ENCODE measurements at places on chromosomes 3 and 15.

GRCh38 chr3:168839653-168840052, 743.9 kb upstream of the GOLIM4 start:
- no peak for DNase-seq

GRCh38 chr3:43696441-43696840, 5.7 kb downstream of the ABHD5 start:
- DNase-seq: no peak

DNA sequence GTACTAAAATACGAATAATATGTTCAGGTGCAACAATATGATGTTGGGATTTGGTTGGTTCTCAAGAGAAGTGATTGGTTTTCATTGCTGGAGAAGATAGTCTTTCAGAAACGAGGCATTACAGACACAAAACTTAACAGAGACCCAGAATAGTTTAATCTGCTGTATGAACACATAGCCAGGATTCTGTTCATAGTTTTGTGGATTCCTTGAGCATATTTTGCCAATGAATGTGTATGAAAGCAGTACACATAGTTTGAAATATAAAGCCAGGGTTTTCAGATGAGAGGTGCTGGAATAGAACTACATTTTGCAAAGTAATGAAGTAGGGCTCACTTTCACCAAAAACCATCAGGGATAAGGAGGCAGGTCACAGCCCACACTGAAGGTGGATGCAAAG, 5.7 kb upstream of the MCTP2 start:
- DNase-seq: no peak

- no peak for DNase-seq
These were observed 101.1 kb upstream of the THRB start for GRCh38 chr3:24595796-24596195.

- no peak for DNase-seq
These were observed 17.7 kb upstream of the CADPS start for GRCh38 chr3:62892951-62893350.

GRCh38 chr15:98160236-98160635, 199.7 kb downstream of the ARRDC4 start:
- no peak for DNase-seq

DNA sequence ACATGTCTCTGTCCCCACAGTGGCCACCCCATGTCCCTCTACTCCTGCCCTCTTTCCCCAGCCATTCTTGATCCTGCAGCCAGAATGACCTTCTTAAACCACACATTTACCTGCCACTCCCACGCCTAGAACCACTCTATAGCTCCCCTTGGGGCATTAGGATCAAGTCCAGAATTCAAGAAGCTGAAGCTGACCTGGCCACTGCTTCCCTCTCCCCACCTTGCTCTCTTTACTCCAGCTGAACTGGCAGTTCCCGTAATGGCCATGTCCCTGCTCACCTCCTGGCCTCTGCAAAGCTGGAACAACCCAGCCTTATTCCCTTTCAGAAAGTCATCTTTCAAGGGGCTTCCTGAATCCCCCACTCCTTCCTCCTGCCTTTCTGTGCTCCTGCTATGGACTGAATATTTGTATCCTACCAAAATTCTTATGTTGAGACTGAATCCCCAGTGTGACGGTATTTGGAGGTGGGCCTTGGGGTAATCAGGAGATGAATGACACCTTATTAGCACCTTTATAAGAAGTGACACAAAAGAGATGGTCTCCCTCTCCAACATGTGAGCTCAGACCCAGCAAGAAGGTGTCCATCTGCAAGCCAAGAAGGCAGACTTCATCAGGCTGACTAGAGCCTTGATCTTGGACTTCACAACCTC, 3.8 kb downstream of the CSRNP1 start:
- no peak for DNase-seq

DNA sequence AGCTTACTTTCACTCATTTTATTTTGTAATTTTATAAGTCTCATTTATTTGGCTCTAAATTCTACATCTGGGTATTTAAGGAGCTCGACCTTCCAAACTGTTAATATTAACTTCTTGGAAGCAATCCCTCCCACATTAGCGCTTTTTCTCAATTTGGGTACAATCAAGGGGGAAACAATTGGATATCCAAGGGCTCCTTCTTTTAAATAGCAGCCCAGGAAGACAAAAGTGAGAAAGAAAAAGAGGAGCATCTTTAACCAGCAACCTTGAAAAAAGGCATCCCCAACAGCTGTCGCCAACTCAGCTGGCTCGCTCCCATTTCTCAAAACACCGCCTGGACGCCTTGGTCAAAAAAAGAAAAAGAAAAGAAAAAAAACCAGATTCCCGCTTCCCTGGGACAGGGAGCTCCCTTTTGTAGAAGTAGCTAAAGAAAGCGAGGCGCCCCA, 873 bp downstream of the C3orf70 start:
- no peak for DNase-seq

- DNase-seq: no peak
These were observed 672.7 kb upstream of the NAALADL2 start for GRCh38 chr3:174186377-174186989.
